ENCODE measurements at places on chromosomes 5 and 9. TPM values are rescaled to one million over a fixed set of nuclear protein-coding genes. Genes with fewer than 3 reads are reported as not detected.
A peak's percentile ranks its signal among the peaks of the same experiment; 100 is the strongest.

- no peaks in the 10 kb centered on the region for H3K36me3 ChIP-seq
- H3K4me1 ChIP-seq: no peaks in the 10 kb centered on the region
Measured at GRCh38 chr5:111697881-111698757, 58.9 kb downstream of the NREP start.

DNA sequence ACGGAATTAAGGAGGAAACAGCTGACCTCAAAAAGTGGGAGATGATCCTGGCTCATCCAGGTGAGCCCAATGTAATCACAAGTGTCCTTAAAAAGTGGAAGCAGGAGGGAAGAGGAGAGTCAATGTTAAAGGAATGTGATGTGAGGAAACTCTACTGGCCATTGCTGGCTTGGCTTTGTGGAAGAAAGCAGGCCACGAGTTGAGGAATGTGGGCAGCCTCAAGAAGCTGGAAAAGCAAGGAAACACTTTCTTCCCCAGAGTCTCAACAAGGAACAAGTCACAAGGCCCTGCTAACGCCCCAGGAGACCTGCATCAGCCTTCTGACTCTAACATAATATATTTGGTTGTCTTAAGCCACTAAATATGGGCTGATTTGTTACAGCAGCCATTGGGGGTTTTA, 252.8 kb downstream of the PSAT1 start:
- no peaks in the 10 kb centered on the region for H3K27me3 ChIP-seq
- no peaks in the 10 kb centered on the region for H3K4me1 ChIP-seq
- H3K4me3 ChIP-seq: no peak overlapping the region
- H3K36me3 ChIP-seq: no peaks in the 10 kb centered on the region

- no peak overlapping the region for H3K4me3 ChIP-seq
- no peaks in the 10 kb centered on the region for H3K36me3 ChIP-seq
- no peaks in the 10 kb centered on the region for H3K27me3 ChIP-seq
- no peak for DNase-seq
- no peak overlapping the region for H3K27ac ChIP-seq
- no peaks in the 10 kb centered on the region for H3K4me1 ChIP-seq
Measured at GRCh38 chr5:79713727-79714126, 24.1 kb downstream of the CMYA5 start.

DNA sequence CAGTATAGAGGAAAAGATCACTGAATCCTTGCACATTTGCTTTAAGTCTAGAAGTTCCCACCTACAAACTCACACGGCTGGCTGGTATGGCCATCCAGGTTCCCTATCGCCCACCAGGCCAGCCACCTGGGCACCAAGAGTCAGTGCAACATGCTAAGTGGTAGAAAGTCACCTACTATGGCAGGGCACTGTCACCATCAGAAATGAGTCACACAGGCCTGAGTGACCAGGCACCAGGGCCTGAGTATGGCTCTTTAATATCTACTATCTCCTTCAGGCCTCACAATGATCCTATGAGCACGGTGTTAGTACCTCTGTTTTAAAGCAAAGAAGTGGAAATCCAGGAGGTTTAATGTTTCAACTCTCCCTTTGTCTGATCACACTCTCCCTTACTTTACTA, 156.2 kb downstream of the CDK5RAP2 start:
- H3K27me3 ChIP-seq: no peaks in the 10 kb centered on the region
- no peak overlapping the region for H3K4me3 ChIP-seq
- DNase-seq: no peak
- H3K36me3 ChIP-seq: peaks cover 37% of the 10 kb centered on the region
- no peak overlapping the region for H3K27ac ChIP-seq

- H3K36me3 ChIP-seq: no peaks in the 10 kb centered on the region
- DNase-seq: no peak
- H3K27ac ChIP-seq: no peak overlapping the region
- H3K4me3 ChIP-seq: no peak overlapping the region
- H3K4me1 ChIP-seq: no peaks in the 10 kb centered on the region
- H3K27me3 ChIP-seq: no peaks in the 10 kb centered on the region
Measured at GRCh38 chr5:178333821-178334481, 101.3 kb upstream of the PHYKPL start.

- H3K27ac ChIP-seq: no peak overlapping the region
- DNase-seq: no peak
- H3K27me3 ChIP-seq: no peaks in the 10 kb centered on the region
- no peaks in the 10 kb centered on the region for H3K4me1 ChIP-seq
Measured at GRCh38 chr5:31107091-31107518, 86.4 kb upstream of the CDH6 start.

DNA sequence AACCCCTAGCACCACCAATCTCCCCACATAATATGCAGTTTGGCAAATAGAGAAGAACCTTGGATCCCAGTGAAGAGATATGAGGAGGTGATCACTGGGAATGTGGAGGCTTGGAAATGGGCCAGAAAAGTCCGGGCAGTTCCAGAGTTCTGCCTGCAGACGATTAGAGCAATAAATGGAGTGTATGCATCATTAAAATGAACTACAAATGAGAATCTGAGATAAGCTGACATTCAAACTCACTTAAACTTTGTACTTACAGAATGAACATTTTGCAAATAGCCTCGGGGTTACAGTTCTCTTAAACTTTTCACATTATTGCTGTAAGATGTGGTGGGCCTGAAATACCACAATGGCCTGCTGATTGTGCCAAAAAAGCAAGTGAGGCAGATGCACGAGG, 23.0 kb upstream of the LHFPL2 start:
- H3K4me1 ChIP-seq: no peaks in the 10 kb centered on the region
- no peak overlapping the region for H3K4me3 ChIP-seq
- DNase-seq: no peak
- H3K27ac ChIP-seq: no peak overlapping the region
- H3K27me3 ChIP-seq: no peaks in the 10 kb centered on the region

GRCh38 chr5:44691802-44692201, 116.9 kb upstream of the MRPS30 start:
- no peaks in the 10 kb centered on the region for H3K36me3 ChIP-seq
- no peaks in the 10 kb centered on the region for H3K27me3 ChIP-seq
- no peak overlapping the region for H3K27ac ChIP-seq
- DNase-seq: no peak
- no peaks in the 10 kb centered on the region for H3K4me1 ChIP-seq
- H3K4me3 ChIP-seq: no peak overlapping the region

GRCh38 chr5:124675931-124676846, 70.2 kb downstream of the ZNF608 start:
- DNase-seq: no peak
- H3K4me1 ChIP-seq: no peaks in the 10 kb centered on the region
- H3K36me3 ChIP-seq: no peaks in the 10 kb centered on the region
- no peak overlapping the region for H3K27ac ChIP-seq

GRCh38 chr5:142428036-142428772, 103.4 kb upstream of the SPRY4 start:
- H3K27me3 ChIP-seq: no peaks in the 10 kb centered on the region
- DNase-seq: no peak

- H3K27ac ChIP-seq: no peak overlapping the region
- no peaks in the 10 kb centered on the region for H3K4me1 ChIP-seq
- H3K4me3 ChIP-seq: no peak overlapping the region
- no peaks in the 10 kb centered on the region for H3K27me3 ChIP-seq
- no peak for DNase-seq
Measured at GRCh38 chr5:9350301-9350797, 195.5 kb downstream of the SEMA5A start.

GRCh38 chr9:36503172-36504088, 69.3 kb upstream of the MELK start:
- peak overlapping the region; percentile 29 for H3K27ac ChIP-seq
- no peaks in the 10 kb centered on the region for H3K27me3 ChIP-seq
- no peaks in the 10 kb centered on the region for H3K4me1 ChIP-seq
- no peaks in the 10 kb centered on the region for H3K36me3 ChIP-seq
- H3K4me3 ChIP-seq: no peak overlapping the region
- DNase-seq: no peak

DNA sequence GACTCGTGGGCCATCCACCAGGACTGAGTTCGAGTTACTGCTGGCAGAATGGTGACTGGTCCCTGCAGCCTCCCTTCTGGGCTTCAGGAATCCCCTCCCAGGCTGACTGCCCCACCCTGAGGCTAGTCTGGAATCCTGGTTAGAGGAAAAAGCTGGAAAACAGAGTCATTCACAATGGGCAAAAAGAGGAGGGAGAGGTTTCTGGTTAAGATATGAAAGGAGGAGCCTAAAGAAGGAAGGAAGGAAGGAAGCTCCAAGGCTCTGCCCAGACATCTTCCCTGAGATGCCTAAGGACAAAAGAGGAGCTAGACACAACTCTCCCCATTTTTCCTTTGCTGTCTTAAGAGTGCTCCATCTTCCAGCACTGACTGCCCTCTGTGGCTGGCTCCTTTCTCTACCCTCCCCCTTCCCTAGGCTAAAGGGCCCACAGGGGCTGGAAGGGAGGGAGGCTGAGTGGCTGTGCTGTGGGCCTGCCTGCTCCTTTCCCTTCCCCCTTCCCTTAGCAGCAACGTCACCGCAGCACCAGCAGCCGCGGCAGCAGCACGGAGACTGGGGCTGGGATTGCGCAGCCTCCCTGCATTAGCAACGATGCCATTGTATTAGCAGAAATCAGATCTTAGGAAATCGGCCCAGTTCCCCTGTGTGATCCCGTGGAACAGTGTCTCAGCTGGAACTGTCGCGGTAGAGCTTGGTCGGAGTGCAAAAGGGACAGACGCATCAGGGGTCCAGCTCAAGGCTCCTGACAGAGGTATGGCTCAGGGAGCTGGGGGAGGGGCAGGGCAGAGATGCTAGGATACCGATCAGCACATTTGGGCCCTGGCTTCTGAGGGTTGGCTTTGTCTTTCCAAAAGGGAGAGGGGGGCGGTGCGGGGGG, 48.7 kb downstream of the RUSC2 start:
- DNase-seq: no peak
- no peak overlapping the region for H3K27ac ChIP-seq
- no peaks in the 10 kb centered on the region for H3K36me3 ChIP-seq
- no peaks in the 10 kb centered on the region for H3K4me1 ChIP-seq

- no peak overlapping the region for H3K4me3 ChIP-seq
- no peaks in the 10 kb centered on the region for H3K27me3 ChIP-seq
- H3K4me1 ChIP-seq: no peaks in the 10 kb centered on the region
- DNase-seq: no peak
- no peak overlapping the region for H3K27ac ChIP-seq
- H3K36me3 ChIP-seq: no peaks in the 10 kb centered on the region
Measured at GRCh38 chr5:123273095-123273494, 150.1 kb downstream of the CEP120 start.

DNA sequence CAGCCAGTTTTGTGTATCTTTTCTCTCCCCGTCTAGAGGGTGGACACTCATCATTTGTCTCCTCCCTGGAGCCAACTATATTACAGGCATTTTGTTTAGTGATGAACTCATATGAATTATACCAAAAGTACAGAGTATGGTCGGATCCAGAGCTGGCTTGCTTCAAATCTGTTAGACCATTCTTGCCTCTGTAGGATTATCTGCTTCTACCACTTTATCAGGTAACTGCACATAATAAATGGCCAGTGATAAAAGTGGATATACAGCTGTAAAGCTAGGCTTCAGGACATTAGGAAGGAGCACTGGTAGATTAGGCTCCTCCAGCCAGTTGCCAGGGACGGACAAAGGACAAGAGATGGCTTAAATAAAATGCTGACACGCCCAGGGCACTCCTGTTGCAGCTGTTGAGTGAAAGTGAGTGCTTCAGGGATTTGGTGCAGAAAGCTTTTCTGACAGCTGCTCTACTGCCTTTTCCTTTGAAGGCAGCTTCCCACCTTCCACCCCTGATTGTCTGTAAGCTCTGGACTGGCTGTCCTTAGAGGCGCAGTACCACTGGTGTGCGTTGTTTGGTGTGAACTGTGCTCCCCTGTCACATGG, 259.2 kb downstream of the PDZD2 start:
- no peaks in the 10 kb centered on the region for H3K27me3 ChIP-seq
- no peaks in the 10 kb centered on the region for H3K36me3 ChIP-seq
- DNase-seq: no peak
- H3K4me1 ChIP-seq: no peaks in the 10 kb centered on the region

DNA sequence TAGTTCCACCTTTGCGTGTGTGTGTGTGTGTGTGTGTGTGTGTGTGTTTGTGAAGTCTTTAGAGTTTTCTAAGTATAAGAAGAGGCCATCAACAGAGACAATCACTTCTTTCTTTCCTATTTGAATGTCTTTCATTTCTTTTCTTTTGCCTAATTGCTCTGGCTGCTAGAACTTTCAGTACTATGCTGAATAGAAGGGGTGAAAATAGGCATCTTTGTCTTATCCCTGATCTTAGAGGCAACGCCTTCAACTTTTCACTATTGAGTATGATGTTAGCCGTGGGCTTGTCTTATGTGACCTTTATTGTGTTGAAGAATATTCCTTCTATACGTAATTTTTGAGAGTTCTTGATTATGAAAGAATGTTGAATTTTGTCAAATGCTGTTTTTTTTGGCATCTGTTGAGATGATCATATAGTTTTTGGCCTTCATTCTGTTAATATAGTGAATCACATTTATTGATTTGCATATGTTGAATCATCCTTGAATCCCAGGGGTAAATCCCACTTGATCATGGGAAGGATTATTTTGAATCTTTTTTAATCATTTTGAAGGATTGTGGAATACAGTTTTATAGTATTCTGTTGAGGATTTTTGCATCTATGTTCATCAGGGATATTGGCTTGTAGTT, 134.8 kb upstream of the CD180 start:
- H3K27me3 ChIP-seq: no peaks in the 10 kb centered on the region
- H3K4me3 ChIP-seq: no peak overlapping the region
- H3K4me1 ChIP-seq: no peaks in the 10 kb centered on the region

GRCh38 chr9:87518702-87519335, 21.2 kb downstream of the DAPK1 start:
- DNase-seq: no peak
- H3K36me3 ChIP-seq: no peaks in the 10 kb centered on the region
- H3K4me1 ChIP-seq: no peaks in the 10 kb centered on the region
- H3K27me3 ChIP-seq: no peaks in the 10 kb centered on the region
- H3K4me3 ChIP-seq: no peak overlapping the region
- H3K27ac ChIP-seq: no peak overlapping the region

- no peaks in the 10 kb centered on the region for H3K27me3 ChIP-seq
- H3K4me3 ChIP-seq: no peak overlapping the region
- no peaks in the 10 kb centered on the region for H3K4me1 ChIP-seq
- no peak overlapping the region for H3K27ac ChIP-seq
- no peaks in the 10 kb centered on the region for H3K36me3 ChIP-seq
- DNase-seq: no peak
Measured at GRCh38 chr5:164255598-164256213, 750.3 kb downstream of the MAT2B start.

DNA sequence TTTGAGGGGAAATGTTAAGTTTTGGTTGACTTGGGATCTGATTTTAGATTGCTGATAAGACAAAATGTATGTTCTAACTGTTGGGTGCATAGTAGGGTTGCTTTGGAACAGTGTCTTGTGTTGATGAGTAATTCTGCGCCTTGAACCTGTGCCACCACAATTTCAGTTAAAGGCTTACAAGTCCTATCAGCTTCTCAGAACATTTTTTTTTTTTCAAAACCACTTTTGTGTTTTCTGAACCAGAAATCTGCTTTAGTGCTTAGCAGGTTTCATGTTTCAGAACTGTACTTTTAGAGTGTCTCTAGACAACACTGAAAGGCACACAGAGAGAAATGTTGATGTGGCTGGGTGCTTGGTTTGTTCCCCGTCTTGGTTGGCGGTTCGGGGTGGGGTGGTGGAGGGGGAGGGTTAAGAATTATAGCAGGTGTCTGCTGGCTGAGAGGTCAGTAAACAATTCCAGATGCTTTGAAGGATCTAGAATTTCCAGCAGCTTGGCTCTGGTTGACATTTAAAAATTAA, 84.6 kb downstream of the ANKRD55 start:
- no peaks in the 10 kb centered on the region for H3K4me1 ChIP-seq
- H3K36me3 ChIP-seq: no peaks in the 10 kb centered on the region
- H3K27me3 ChIP-seq: no peaks in the 10 kb centered on the region
- DNase-seq: peak; percentile 84

The JAKMIP2 gene
- 0.16 TPM for total RNA-seq

The STPG3 gene
- total RNA-seq: not detected

The THG1L gene
- total RNA-seq: 17.4 TPM

The IL13 gene
- 71.3 TPM for total RNA-seq

The PCDHGA12 gene
- total RNA-seq: not detected

The TAL2 gene
- not detected for total RNA-seq

The PCDHA13 gene
- not detected for total RNA-seq
